ENCODE measurements at places on chromosomes 7 and 10.

DNA sequence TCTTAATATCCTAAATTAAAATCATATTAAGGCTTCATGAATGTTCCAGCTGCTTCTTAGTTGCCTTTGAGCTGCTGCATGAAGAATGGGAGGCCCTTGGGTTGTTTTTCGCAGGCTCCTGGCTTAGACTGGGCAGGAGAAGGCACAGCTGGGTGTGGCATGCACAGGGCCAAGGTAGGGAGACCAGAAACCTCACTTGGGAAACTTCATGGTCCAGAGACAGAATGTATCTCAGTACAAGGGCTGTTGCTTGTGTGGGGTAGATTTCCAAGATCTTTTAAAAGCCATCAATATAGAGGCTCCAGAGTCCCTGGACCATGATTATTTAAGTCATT, 49.9 kb downstream of the BUB3 start:
- DNase-seq = no peak

- DNase-seq = no peak
These were observed 203.6 kb upstream of the NPSR1 start for GRCh38 chr7:34454381-34454780.

GRCh38 chr10:48419714-48420113, 113.2 kb downstream of the MAPK8 start:
- no peak for DNase-seq

DNA sequence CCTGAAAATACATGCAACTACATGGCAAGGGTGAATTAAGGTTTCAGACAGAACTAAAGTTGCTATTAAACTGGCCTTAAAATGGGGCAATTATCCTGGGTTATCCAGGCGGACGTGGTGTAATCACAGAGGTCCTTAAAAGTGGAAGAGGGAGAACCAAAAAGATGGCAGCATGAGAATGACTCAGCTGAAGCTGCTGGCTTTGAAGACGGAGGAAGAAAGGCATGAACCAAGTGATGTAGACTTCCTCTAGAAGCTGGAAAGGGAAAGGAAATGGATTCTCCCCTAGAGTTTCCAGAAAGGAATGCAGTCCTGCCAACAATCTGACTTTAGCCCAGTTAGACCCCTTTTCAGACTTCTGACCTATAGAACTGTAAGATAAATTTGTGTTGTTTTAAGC, 27.0 kb upstream of the UBN2 start:
- no peak for DNase-seq

GRCh38 chr7:38327637-38328036, 54.2 kb upstream of the TARP start:
- DNase-seq = no peak

DNA sequence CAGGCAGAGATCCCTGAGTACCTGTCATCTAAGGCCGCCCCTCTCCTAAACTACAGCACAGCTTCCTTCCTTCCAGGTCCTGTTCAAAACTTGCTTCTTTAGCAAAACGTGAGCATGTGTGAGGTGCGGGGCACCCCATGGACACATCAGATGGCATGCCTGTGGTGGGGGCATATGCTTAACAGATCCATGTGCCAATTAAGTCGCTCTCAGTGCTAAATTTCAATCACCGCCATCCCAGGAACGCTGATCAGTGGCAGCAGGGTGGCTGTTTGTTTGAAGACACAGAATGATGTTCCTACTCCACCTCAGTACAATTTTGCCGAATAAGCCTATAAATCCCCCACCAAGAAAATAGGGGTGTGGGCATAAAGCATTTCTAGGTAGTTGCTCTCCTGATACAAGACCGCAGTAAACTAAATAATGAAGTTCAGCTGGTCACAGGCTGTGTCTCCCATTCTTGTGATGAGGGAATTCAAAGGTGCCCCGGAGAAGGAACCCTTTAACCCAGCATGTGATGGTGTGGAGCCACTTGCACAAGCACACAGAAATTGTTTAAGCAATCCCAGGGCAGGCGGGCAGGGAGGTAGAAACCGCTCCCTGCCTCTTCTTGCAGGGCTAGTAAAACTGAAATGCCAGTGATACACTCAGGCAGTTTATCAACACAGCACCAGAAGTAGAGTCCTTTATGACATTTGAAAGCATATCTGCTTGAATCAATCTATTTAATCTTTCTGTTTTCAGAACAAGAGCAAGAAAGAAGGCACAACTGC, 205.7 kb downstream of the SORCS1 start:
- no peak for DNase-seq

GRCh38 chr7:88395715-88396114, 89.0 kb upstream of the STEAP4 start:
- DNase-seq = no peak

DNA sequence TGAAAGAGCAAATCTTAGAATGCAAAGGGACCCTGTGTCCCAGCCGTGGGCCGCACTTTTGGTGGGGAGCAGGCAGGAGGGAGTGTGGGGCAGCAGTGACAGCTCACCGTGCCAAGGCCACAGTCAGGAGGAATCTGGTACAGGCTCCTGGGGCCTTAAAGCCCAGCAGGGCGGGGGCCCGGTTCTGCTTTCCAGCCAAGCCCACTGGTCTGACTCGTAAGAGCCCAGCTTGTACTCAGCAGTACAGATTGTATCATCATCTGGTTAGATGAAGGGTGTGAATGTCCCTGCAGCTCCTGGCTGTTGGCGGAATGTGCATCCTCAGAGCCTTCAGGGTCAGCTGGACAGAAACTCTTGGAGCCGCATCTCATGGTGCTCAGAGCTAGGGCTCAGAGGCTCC, 30.5 kb upstream of the TRIM8 start:
- no peak for DNase-seq

DNA sequence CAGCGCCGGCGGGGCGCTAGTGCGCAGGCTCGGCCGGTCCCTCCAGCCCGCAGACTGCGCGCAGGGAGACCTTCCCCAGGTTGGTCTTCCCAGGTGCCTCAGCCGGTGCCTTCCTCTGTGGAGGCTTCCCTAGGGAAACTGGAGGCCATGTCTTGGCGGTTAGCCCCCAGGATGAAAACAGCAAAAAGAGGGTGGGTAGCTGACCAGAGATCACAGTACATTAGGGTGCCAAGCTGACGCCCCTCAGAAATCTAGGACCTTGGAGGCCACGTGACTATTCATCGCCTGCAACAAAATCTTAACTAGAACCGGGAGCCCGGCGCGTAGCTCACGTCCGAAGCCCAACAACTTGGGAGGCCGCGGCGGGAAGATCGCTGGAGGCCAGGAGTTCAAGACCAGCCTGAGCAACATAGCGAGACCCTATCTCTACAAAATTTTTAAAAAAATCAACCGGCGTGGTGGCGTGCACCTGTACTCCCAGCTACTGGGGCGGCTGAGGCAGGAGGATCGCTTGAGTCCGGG, 327 bp upstream of the FIS1 start:
- DNase-seq = no peak

DNA sequence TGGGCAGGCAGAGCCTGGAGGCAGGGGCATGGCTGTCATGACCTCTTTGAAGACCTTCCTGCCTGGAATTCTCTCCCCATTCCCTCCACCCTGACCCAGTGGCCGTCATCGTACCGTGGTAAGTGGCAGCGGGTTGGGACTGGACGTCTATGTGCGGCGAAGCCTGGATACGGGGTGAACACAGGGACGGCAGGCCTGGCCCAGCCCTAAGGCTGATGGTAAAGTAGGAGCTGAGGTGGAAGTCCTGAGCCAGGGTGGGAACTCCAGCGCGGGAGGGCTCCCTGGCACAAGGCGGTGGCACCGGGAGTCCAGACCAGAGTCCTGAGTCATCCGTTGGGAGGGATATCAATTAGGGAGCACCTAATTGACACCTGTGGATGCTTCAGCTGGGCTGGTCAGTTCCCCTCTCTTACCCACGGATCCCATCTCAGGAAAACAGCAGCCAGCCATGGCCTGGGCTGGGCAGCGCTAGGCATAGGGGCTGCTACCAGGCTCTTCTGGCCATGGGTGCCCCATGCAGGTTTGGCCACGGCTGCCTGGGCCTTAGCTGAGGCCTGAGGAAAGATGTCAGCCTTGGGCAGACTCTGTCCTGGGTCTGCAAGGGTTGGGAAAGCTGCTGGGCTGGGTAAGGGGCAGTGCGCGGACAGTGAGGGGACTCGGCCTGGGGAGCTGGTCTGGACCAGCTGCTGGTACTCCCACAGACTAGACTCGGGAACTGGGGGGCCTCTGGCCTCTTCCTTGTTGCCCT, 3.3 kb downstream of the PPIF start:
- no peak for DNase-seq

DNA sequence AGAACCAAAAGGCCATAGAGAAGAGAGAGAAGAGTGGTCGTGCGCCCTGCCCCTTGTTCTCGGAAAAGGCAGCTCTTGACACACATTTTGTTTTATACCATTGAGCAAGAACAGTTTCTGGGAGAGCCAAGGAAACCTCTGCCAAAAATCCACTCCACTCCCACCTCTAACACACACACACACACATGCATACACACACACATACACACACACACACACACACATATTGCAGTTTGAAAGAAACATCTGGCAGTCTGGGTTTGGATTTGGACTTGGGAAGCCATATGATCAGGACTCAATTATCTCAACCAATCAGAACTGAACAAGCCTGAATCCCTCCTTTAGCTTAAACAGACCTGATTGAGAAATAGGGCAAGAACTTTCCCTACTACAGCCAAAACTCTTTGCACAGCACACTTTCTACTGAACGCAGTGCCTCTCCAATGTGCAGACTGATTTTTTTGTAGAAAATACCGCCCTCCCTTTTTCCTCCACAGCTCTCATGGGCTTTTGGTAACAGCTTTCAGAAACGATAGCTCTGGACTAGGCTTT, 484.0 kb upstream of the ZWINT start:
- no peak for DNase-seq

GRCh38 chr10:129958148-129958628, 5.9 kb downstream of the EBF3 start:
- no peak for DNase-seq

GRCh38 chr10:29424017-29424416, 135.1 kb downstream of the LYZL1 start:
- no peak for DNase-seq

DNA sequence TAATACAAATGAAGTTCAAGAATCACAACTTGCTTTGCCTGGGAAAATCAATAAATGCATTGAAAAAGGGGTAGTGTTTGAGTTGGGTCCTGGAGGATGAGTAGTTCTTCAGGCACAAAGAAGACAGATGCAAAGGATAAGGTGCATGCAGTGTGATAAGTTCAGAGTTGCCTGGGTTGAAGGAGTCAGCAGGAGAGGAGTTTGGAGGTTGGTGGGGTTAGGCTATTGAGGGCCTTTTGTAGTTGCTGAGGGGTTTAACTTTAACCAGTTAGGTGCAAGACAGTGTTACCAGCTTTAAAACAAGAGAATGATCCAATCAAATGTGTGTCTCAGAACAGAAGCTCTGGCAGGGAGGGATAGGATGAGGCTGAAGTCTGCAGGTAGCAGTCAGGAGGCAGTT, 44.3 kb upstream of the GLCCI1 start:
- DNase-seq = no peak

DNA sequence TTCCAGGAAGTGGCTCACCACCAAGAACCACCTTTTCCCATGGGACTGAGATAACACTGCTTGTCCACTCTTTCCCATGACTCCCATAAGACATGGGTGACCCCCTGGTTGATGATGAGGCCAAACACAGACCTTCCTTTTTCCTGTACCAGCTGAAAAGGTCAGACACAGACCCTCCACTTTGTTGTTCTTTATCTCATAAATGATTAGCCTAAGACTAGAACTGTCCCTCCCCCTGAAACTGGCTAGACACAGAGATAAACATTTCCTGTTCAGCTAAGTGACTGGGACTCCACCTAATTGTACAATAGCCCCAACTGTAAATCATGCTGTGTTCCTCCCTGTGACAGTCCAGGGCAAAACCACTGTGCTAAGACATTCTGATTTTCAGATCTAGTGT, 8.2 kb upstream of the NRG3 start:
- DNase-seq = no peak

DNA sequence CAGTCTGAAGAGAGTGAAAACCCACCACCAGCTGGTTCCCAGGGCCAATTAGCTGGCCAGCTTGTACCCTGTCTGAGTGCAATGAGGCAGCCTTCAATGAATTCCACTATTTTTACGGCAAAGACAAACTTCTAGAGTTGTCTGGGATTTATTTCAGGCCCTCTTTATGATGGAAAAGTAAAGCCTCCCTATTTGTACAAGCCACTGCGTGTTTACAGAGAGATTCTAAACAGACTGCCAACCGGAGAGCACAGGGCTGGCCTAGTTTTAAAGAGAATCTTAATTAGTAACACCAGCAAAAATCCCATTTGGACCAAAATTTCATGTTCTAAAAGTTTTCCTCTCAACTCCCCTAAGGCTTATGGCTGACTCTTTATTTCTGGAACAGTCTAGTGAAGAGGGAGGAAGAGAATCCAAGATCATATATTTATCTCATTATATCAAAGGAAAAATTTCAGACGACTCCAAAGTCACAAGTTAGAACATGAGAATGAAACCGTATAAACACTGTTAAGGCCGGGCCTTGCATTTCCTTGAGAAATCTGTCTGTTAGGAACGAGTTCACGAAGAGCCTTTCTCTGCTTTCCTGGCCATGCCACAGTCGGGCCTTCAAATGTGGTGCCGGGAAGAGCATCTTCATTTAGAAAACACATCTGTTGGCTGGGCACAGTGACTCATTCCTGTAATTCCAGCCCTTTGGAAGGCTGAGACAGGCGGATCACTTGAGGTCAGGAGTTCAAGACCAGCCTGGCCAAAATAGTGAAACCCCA, 724.6 kb upstream of the NRP1 start:
- DNase-seq = no peak
